ENCODE measurements at places on chromosomes 7 and 10.

DNA sequence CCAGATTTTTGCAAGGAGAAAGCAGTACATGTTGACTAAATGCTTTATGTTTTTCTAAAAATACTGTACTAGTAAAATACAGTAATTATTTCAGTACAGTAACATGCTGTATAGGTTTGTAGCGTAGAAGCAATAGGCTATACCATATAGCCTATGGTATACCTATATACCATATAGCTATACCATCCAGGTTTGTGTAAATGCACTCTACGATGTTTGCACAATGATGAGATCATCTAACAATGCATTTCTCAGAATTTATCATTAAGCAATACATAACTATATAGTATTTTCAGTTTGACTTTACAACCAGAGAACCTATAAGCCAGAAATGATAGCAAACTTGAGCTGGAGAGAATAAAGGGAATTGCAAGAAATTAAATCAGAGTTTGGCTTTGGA lies 109.7 kb upstream of the DNAJB12 start:
- no peak for DNase-seq

DNA sequence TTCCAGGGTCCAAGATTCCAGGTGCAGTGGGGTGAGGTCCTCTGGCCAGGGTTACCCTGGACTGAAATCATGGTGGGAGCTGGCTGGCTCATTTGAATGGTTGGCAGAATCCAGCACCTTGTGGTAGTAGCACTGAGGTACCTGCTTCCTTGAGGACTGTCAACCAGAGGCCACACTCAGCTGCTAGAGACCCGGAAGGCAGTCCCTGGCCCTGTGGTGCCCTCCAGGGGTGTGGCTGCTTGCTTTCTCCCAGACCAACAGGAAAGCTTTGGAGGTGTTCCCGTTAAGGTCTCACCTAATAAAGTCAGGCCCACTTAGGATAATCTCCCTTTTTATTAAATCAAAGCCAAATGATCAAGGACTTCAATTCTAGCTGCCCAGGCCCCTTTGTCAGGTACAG lies 107.7 kb upstream of the GDF10 start:
- no peak for DNase-seq

DNA sequence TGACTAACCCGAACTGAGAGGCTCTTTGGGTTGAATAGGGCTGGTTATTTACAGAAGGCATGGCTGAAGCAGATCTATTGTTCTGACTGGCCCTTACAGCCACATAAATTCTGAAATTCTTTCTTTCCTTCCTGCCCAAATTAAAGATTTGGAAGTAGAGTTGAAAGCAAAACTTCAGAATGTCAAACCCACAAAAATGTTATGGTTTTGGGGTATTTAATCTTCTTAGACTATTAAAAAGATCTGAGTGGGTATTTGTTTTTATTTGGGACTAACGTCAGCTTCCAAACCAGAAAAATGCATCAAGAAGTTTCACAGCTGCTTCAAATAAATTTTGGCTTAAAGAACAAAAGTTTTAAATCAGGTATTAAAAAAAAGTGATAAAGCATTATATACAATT lies 124.5 kb downstream of the AHR start:
- DNase-seq, result no peak

DNA sequence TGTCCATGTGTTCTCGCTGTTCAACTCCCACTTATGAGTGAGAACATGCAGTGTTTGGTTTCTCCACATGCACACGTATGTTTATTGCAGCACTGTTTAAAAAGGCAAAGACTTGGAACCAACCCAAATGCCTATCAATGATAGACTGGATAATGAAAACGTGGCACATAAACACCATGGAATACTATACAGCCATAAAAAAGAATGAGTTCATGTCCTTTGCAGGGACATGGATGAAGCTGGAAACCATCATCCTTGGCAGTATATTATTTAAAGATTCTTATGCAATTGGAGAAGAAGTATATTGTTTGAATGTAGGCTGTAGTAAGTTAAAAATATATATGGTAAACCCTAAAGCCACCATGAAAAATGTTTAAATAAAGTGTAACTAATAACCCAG lies 7.2 kb upstream of the CACNB2 start:
- DNase-seq, result no peak

DNA sequence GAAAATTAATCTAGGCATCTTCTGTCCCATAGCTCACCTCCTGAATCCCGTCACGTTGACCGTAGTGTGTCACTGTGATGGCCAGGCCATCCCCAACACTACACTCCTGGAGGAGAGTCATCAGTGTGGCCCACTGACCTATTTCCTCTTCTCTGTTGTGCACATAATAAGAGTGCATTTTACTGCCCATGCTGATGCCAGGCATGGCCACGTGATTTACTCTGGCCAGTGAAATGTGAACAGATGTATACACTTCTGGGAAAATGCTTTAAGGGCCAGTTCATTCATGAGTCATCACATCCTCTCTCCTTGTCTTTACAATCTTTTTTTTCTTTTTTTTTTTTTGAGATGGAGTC lies 101.9 kb upstream of the PIP4K2A start:
- no peak for DNase-seq

DNA sequence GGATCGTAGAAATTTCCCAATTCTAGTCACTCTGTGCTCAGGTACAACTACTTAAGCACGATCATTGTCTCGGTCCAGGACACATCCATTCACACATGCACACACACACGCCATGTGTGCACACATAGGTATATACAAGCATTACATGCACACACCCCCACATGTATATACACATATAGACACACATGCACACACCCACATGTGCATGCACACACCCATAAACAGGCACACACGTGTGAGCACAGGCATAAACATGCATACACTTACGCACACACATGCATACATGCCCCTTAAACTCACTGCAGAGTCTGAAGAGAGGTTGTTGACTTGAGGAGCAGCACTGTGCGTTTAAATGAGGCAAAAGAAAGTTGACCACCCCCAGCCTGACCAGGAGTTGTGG lies 32.5 kb upstream of the INSIG1 start:
- DNase-seq, result no peak

GRCh38 chr10:68171539-68172080 lies 60.3 kb downstream of the ATOH7 start:
- DNase-seq, result no peak

DNA sequence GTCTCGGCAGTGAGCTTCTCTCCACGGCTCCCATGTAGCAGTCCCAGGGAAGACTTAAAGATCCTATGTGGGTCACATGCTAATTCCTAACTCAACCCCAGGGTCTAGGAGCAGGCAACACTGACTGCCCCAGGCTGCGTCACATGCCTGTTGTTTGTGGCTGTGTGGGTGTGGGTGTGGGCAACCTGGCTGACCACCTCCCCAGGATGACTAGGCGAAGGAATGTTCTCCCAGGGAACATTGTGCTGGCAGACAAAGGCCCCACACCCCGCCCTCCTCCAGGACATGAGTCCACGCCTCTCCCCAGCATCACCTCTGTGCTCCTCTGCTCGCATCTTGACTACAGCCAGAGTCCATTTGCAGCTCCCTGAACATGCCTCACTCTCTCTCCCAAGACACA lies 30.3 kb downstream of the SLC29A3 start:
- DNase-seq, result no peak

DNA sequence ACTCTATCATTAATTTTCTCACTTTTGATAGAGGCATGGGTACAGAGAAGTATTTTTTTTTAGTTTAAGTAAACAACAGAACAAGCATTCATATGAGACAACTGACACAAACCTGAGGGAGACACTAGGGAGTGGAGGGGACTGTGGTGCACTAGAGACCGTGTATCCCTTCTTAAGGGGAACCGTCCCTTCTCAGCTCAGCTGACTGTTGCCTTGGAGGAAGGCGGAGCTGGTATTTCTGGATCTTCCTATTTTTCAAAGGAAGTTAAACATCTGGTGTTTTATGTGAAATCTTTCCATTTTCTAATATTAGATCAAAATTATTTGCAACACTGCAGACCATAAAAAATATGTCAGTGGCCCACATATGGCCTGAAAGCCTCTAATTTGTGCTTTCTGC lies 113.6 kb upstream of the MACROH2A2 start:
- no peak for DNase-seq

- DNase-seq, result no peak
Measured at GRCh38 chr10:84743483-84743882, 415.1 kb downstream of the CCSER2 start.

GRCh38 chr10:101940916-101941315 lies 97.3 kb upstream of the KCNIP2 start:
- DNase-seq, result no peak

GRCh38 chr10:93695740-93696139 lies 6.7 kb downstream of the FRA10AC1 start:
- DNase-seq, result no peak

DNA sequence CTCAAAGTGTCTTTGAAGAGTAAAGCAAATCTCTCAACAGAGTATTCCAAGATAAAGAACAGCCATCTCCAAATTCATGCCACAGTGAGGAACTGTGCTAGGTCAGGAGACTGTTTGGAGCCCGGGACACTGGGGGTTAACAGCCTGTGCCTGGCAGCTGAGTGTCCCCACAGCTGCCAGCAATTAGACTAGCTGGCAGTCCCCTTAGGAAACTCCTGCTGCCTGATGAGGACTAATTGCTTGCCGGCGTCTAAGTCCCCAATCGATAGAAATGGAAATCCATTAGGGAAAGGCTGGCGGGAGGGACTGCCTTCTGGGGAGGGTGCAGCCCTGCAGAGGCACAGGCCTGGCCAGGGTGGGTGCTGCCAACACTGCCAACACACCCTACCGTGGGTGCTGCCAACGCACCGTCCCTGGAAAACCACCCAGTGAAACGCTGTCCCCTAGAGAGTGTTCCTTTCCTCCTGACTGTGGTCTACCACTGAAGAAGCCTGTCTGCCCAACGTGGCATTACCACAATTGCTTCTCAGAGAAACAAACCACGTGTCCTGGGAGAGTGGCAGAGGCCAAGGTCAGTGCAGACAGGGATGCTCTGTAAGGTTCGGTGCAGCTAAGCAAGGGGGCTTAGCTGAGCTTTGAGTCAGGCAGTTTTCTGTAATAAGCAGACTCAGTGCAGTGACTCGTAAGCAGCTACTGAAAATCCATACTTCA lies 60.8 kb downstream of the XRCC2 start:
- no peak for DNase-seq

GRCh38 chr7:143892527-143893300 lies 9.3 kb downstream of the TCAF1 start:
- no peak for DNase-seq

DNA sequence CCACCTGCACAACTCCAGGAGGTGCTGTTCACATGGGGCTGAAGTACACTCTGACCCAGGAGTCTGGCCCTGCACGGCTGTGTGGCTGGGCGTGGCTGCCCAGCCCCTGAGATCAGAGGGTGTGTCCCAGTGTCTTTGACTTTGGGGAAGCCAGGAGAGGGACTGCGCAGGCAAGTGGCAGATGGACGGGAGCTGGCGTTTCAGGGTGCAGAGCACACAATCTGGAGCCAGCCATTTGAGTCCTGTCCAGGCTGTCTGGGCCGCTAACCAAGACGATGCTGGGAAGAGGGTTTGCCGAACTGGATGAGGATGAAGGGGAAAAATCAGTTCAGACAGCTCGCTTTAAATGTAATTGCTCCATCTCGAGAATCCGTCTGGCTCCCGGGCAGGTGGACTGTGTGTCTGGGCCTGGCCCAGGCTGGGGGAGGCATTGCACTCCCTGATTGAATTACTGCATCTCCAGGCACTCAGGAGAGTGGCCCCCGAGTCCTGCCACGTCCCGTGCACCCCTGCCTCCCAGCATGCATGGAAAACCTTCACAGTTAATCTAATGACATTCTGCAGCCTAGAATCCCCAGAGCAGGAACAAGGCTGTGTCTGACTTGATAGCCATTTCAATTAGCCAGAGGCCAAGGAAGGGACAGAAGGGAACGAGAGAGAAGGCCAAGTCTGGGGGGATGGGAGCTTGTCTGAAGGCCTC lies 120.8 kb upstream of the NANOS1 start:
- DNase-seq, result no peak

DNA sequence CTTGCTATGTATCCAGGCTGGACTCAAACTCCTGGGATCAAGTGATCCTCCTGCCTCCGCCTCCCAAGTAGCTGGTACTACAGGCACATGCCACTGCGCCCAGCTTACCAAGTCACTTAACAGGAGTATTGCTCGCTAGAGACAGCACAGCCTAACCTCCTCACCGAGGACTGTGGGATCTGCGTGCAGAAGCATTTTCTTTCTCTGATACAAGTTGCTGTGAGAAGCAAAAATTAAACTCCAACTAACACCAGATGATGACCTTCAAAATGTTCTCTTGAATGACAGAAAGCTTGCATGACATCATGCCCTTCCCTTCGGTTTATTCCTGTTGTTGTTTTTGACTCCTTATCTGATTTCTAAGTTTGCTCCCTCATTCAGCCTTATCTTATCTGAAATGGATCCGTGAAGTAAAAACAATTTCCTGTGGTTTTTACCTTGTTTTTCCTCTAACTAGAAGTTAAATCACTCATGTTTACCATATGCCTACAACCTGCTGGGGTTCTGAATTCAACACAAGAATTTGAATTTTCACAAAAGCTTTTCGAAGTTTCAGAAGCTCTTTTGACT lies 94.4 kb upstream of the KIF5B start:
- DNase-seq, result no peak

DNA sequence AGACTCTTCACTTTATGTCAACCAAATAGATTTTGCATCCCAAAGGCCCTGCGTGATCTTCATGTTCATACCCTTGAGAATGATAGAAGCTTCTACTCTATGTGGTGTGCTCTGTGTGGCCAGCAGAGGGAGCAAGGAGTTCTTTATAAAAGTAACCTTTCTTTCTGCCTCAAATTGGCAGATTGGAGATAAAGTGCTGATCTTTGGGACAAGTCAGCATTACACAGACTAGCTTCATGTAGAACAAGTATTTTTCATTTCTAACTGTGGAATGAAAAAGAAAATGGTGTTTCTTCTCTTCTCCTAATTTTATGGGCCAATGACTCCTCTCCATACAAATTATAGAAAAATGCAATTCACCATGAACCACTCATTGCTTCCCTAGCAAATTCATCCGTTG lies 1214.1 kb downstream of the SORCS1 start:
- DNase-seq, result no peak

GRCh38 chr7:101667920-101668319 lies 38.8 kb upstream of the MYL10 start:
- no peak for DNase-seq

DNA sequence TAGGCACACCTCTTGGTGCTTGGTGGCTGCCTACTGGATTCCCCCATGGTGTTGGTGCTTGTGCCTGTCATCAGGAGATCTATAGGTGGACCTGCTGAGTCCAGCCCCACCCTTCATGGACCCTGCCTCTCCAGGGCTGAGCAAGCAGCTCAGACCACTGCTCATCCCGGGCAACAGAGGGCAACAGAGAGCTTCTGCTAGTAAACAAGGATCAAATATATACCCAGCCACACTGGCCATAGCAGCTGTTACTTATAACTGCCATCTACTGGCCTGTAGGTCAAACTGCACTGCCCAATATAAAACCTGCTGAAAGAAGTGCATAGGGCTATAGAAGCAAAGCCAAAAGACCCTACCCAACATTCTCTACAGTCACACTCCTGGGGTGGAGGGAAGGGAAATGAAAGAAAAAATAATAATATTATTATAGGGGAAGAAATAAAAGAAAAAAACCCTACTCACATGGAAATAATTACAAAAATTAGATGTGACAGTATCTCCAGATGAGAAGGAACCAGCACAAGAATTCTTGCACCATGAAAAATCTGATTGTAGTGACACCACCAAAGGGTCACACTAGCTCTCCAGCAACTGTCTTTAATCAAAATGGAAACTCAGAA lies 54.9 kb upstream of the ZNF800 start:
- DNase-seq, result peak; percentile 31

Data from stimulated activated CD8-positive, alpha-beta memory T cell treated with anti-CD3 and anti-CD28 coated beads, Interleukin-7, amount 100 ng/mL, for 4 hours (primary cell).